Stimulated activated CD4-positive, alpha-beta T cell treated with anti-CD3 and anti-CD28 coated beads, Interleukin-1b, Interleukin-23, amount 100 ng/mL, for 48 hours (primary cell): ENCODE measurements at places on chromosomes 5 and 9.

GRCh38 chr9:114652776-114653555 is 4.6 kb downstream of the TEX53 start:
- no peak for DNase-seq

GRCh38 chr9:105444130-105444529 is 3.7 kb upstream of the FSD1L start:
- no peak for DNase-seq

GRCh38 chr9:135103931-135104639 is 16.6 kb downstream of the OLFM1 start:
- no peak for DNase-seq

DNA sequence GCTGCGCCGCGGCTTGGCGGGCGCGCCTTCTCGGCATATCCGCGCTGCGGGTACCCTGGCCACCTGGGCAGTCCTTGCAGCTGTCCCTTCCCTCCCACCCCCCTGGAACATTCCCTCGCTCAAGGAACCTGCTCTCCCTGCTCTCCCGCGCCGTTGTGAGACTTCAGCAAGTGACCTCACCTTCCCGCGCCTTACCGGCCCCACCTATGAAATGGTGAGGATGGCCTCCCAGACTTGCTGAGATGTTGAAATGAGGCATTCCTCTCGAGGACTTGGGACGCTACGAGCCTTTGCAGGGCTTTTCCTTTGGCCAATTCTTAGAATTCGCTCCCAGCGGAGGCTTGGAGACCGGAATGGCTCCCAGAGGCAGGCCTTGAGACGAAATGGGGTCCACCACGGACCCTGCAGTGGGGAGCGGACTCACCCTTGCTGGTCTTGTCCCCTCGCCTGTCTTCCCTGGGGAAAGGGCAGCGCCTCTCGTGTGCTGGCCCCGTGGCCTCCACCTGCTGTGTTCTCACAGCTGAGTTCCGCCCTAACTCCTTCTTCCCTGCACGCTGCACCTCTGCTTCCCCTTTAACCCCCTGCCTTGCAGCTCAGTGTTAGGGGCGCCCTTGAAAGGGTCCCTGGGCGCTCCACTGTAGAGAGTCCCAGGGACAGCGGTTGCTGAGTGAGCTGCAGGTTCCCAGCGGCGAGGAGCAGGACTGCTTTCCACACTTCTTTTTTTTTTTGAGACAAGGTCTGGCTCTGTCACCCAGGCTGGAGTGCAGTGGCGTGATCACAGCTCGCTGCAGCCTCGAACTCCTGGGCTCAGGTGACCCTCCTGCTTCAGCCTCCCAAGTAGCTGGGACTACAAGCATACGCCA is 907 bp downstream of the HMCN2 start:
- DNase-seq, result no peak

GRCh38 chr5:136424835-136425584 is 59.7 kb upstream of the TRPC7 start:
- peak; percentile 50 for DNase-seq

DNA sequence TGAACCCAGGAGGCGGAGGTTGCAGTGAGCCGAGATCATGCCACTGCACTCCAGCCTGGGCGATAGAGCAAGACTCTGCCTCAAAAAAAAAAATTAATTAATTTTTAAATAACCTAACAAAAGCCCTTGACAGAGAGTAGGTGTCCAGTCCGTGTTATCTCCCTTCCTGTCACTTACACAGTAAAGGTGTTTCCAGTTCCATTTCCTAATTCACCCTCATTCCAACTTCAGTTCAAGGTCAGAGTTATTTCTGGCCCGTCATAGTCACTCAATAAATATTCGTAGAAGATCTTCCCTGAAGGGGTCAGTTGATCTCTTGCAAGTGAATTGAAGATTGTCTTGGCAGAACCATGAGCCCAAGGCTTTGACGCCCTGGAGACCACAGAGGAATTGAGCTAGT is 16.4 kb upstream of the ERGIC1 start:
- DNase-seq, result no peak

- no peak for DNase-seq
Observed at GRCh38 chr5:145385276-145385675, 449.9 kb downstream of the PRELID2 start.

- DNase-seq, result no peak
Observed at GRCh38 chr9:37936965-37937364, 33.0 kb upstream of the SLC25A51 start.

GRCh38 chr5:149886692-149887470 is 57.7 kb downstream of the PDE6A start:
- no peak for DNase-seq

- DNase-seq, result no peak
Observed at GRCh38 chr9:96883922-96884321, 29.6 kb upstream of the ZNF782 start.

DNA sequence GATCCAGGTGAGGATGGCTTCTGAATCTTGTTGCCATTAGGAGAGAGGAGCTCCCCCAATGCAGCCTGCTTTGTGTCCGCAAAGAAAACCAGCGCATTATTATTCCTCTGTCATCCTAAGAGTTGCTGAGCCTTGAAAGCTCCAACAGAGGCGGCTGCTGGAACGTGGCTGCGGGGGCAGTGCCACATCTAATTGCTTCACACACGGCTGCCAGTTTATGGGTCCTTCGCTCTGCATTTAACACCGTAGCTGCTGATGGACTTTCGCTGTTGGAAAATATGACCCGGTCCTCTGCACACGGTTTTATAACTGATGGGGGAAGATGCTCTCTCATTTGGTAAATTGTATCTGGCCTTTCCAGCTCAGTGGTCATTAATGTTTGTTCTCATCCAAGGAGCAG is 38.0 kb downstream of the ZNF622 start:
- no peak for DNase-seq

DNA sequence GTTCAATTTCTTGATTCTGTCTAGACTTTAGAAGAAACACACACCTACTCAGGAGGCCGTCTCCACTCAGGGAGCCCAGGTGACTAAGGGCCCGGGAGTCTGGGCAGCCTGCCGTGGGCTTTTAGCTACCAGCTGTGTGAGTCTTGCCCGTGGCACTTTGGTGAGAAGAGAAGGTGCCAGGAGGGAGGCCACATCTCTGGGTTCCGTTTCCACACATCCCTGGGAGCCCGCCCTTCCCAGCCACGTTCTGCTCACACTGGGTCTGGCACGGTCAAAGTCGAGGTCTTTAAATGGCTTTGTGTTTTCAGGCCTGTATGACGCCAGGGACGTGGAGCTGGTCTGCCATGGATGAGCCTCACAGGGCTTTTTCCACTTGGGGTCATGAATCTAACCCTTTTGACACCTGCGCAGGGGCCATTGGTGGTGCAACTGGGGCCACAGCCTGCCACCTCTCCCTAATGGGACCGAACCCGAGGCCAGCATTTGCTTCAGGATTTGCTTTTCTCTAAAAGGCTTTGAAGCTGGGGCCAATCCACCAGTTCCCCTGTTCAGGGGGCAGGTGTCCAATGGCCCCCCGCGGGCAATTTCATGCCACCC is 17.2 kb upstream of the FCN2 start:
- no peak for DNase-seq

GRCh38 chr9:34675048-34675714 is 12.7 kb upstream of the CCL27 start:
- DNase-seq, result peak; percentile 70

- no peak for DNase-seq
Observed at GRCh38 chr5:148297731-148298130, 14.5 kb upstream of the SPINK7 start.

GRCh38 chr9:10250219-10250618 is 362.6 kb downstream of the PTPRD start:
- DNase-seq, result no peak

DNA sequence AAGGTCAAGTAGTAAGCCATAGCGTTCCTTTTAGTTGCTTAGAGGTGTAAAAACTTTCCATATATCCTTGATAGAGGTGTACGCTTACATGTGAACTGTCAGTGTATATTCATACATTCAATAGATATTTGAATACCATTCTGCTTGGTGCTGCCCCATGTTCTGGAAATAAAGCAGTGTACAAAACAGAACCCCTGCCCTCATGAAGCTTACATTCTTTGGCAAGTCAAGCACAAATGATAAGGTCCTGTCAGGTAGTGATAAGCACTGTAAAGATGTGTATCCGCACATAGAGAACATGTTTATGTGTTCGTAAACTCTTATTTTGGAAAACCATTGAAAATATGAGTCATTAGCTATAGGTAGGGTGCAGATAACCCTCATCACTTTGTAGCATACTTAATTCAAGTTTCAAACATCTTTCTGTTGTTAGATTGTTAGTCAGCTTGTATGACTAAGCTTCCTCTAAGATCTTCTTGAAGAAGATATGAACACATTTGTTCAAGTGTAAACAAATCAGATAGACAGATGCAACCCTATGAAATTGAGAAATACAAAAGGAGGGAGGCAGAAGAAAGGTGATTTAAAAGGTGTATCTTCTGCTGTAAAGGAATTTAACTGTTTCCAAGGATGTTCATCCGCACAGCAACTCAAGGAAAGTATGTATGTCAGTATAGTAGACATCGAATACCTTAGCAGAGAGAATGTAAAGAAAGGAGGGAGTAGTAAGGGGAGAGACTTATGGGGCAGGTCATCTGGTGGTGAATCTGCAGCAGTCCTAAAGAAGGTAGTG is 1.6 kb downstream of the GTF3C4 start:
- no peak for DNase-seq

DNA sequence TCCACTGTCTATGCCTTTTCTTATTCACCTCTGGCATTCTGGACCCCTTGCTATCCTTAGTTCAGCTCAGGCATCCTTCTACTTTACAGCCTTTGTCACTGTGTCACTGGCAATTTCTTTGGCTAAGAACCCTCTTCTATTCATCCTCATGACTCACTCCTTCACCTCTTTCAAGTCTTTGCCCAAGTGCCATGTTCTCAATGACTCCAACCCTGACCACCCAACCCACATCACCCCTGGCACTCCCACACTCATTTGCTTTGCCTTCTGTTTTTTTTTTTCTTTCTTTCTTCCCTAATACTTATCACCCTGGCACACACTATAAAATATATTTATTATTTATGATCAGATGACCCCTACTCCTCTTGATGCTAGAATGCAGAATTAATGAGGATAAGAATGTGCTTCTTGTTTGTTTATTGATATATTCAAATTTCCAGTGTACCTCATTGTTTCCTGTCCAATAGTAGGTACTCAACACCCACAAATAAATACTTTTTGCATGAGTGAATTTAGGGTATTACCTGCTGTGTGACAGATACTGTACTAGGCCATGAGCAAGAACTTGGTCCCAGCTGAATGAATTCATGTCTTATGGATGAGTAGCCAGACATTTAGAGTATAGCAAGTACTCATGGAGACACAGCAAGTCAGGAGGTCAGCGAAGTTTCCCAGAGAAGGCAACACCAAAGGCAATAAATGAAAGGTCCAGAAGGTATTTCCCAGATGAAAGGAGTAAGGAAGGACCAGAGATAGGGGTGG is 236.1 kb downstream of the PAPPA start:
- no peak for DNase-seq

- no peak for DNase-seq
Observed at GRCh38 chr5:96048763-96049162, 87.1 kb upstream of the ELL2 start.

GRCh38 chr5:137792303-137792702 is 38.1 kb upstream of the HNRNPA0 start:
- no peak for DNase-seq

DNA sequence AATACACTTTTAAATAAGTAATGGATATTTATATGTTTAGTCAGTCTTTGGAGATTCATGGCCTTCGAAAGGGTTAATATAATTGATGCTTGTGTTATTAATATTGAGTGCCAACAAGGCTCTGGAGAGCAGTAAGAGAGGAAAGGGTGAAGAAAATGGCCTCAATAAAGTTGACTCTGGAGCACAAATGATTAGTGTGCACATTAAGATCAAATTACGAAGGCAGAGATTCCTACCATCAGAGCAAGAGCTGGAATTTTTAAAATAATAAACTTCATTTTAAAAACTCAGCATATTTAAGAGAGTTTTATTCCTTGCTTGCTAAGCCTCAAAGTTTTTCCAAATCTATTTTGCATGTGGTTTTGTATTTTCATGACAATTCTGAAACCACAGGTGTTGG is 14.8 kb downstream of the SLC44A1 start:
- DNase-seq, result no peak

- DNase-seq, result no peak
Observed at GRCh38 chr5:180691046-180691445, 41.6 kb upstream of the FLT4 start.

- no peak for DNase-seq
Observed at GRCh38 chr9:257957-258356, 43.3 kb downstream of the DOCK8 start.

DNA sequence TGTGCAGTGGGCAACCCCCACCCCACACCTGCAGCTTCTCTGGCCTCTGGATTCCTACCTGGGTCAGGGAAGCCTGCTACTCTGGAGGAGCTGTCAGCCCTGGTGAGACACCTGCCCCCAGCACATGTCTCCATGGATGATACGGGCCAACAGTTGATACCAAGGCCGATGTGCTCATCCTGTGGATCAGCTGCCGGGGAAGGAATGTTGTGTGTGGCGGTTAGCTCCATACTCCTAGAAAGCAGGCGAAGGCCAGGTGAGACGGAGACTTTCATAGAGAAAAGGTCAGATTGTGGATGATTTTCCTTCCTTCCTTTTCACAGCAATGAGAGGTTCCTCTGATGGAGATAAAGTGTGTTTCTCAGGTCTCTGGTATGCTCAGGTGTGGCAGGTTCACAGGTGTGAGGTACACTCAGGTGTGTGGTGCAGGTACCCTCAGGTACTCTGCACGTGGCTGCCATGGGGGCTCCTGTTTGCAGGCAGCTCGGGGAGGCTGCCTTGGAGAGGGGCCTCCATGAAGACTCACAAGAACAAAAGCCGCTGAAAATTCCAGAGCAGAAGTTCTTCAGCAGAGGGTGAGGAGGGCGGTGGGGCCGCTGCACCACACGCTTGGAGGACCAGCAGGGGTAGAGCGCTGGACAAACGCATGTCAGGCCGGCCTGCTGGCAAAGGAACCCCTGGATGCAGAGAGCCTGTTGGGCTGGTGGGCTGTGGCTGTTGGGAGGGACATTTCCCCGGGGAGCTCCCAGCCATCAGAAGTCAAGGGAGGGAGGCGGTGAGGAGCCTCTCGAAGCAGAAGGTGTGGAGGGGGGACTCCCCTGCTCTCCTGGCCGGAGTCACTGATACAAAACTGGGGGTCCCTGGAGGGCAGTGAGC is 5.1 kb upstream of the AHRR start:
- DNase-seq, result no peak

- no peak for DNase-seq
Observed at GRCh38 chr5:88401686-88402085, 133.0 kb upstream of the TMEM161B start.

DNA sequence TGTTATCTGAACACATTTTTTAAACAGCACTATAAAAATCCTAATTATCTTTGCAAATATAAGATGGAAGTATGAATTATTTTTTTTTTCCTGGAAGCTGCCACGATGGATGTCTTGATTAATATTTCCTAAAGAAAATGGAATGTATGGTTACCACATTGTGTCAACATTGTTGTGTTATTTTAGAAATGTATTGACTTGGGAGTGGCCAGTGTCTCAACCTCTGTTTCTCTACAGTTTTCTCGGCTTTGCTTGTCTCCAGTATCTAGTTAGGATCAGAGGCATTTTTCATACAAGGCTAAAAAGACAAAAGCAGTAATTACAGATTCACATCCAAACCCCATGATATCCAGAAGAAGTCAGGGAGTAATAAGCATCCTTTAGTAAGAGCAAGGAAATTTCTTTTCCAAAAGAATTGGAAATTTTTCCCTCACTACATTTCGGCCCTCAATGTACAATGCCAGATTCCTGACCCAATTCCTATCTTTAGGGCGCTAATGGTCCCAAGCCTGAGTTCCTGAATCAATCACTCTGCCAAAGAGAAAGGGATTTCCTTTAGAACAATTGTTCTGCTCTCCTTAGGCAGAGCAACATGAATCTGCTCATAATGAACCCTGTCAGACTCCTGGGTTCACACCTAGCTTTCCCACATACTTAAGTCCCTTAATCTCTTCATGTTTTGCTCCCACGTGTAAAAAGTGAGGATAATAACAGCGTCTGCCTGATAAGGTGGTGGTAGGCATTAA is 111.7 kb downstream of the EDIL3 start:
- DNase-seq, result no peak
